Purkinje cell (primary cell): ENCODE measurements at places on chromosomes 2 and 18. TPM values are rescaled to one million over a fixed set of nuclear protein-coding genes. Genes with fewer than 3 reads are reported as not detected.

The IL36A gene
- not detected in 2 replicates for polyA plus RNA-seq

The PROM2 gene
- not detected in 2 replicates for polyA plus RNA-seq

The HOXD11 gene
- polyA plus RNA-seq = not detected in 2 replicates

The AFF3 gene
- polyA plus RNA-seq = 4.6 and 6.4 TPM in 2 replicates

The UGT1A4 gene
- polyA plus RNA-seq = not detected in 2 replicates

The FOXI3 gene
- polyA plus RNA-seq = not detected in 2 replicates

The XIRP2 gene
- not detected in 2 replicates for polyA plus RNA-seq

The NT5C1B gene
- polyA plus RNA-seq = not detected in 2 replicates

The DDX18 gene
- 54.0 and 63.1 TPM in 2 replicates for polyA plus RNA-seq

The TMEM18 gene
- polyA plus RNA-seq = 88.7 and 103 TPM in 2 replicates

The QPCT gene
- 4.8 TPM in 1 of 2 replicates, not detected in the other for polyA plus RNA-seq

The SH2D6 gene
- polyA plus RNA-seq = not detected in 2 replicates

The SERPINB4 gene
- polyA plus RNA-seq = 0.55 TPM in 1 of 2 replicates, not detected in the other

The SULT1C2 gene
- not detected in 2 replicates for polyA plus RNA-seq
